ENCODE measurements at places on chromosomes 2 and 18. TPM values are rescaled to one million over a fixed set of nuclear protein-coding genes. Genes with fewer than 3 reads are reported as not detected.

Gene NYAP2
- not detected for total RNA-seq

Gene RNF181
- 332 TPM for total RNA-seq

Gene RGPD3
- not detected for total RNA-seq

Gene RUFY4
- 0.11 TPM for total RNA-seq

Gene TFCP2L1
- total RNA-seq: not detected

Gene ALK
- total RNA-seq: not detected

Gene CYRIA
- 4.2 TPM for total RNA-seq

Gene IL1R2
- not detected for total RNA-seq

Gene CRYGB
- total RNA-seq: not detected

Gene PTGR3
- total RNA-seq: 17.7 TPM

Gene RAB12
- total RNA-seq: 11.9 TPM

Gene AFG3L2
- total RNA-seq: 34.2 TPM

Gene IL36RN
- not detected for total RNA-seq

GRCh38 chr2:58429014-58429875, 188.1 kb upstream of the FANCL start:
- no peaks in the 10 kb centered on the region for H3K36me3 ChIP-seq
- H3K27ac ChIP-seq: no peak overlapping the region
- H3K4me1 ChIP-seq: peaks cover 8% of the 10 kb centered on the region
- DNase-seq: no peak

DNA sequence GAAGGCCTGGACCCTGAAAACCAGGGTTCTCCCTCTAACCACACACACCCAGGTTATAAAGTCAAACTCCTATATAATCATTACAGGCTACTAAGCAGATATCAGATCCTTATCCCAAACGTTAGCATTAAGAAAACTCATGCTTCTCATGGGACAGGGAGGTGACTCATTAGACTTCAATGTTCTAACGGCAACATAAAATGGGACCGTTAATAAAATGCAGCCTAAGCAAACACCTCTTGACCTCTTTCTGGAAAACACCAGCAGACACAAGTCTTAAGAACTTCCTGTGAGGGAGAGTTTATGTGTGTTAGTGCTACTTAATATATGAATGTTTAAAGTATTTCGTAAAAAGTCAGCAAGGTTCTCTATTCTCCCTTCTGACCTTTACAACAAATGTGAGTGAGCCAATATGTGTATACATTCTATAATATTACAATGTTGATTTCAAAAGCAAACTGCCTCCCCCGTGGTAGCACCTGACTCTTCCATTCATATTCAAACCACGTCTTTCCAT, 31.7 kb downstream of the LPIN2 start:
- H3K27ac ChIP-seq: no peak overlapping the region
- peaks cover 30% of the 10 kb centered on the region for H3K4me1 ChIP-seq
- H3K4me3 ChIP-seq: no peak overlapping the region
- H3K36me3 ChIP-seq: no peaks in the 10 kb centered on the region
- DNase-seq: no peak

DNA sequence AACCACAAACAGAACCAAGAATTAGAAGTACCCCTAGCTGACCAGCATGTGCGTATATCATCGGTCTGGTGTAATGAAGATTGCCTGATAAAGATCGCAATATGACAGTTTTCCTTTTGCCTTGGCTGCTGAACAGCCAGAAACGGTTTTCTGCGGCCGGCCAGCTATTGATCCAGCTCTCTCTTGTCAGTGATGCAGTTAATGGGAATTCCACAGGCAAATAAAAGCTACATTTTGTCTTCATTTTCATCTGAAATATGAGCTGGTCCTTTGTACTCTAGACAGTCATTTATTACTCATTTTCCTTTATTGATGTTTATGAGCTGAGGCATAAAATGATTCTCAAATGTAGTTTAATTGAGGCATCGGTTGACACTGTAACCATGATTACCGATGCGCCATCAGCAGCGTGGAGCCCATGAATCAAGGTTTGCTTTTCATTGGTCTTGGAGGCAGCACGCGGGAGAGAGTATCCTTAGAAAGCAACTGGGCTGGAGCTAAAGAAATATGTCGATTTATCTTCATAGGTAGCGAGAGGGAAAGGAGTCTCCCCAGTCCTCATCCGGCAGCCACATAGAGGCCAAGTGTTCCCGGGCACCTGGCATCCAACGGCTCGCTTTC, 535.2 kb downstream of the GALR1 start:
- no peak overlapping the region for H3K27ac ChIP-seq
- no peaks in the 10 kb centered on the region for H3K4me1 ChIP-seq

DNA sequence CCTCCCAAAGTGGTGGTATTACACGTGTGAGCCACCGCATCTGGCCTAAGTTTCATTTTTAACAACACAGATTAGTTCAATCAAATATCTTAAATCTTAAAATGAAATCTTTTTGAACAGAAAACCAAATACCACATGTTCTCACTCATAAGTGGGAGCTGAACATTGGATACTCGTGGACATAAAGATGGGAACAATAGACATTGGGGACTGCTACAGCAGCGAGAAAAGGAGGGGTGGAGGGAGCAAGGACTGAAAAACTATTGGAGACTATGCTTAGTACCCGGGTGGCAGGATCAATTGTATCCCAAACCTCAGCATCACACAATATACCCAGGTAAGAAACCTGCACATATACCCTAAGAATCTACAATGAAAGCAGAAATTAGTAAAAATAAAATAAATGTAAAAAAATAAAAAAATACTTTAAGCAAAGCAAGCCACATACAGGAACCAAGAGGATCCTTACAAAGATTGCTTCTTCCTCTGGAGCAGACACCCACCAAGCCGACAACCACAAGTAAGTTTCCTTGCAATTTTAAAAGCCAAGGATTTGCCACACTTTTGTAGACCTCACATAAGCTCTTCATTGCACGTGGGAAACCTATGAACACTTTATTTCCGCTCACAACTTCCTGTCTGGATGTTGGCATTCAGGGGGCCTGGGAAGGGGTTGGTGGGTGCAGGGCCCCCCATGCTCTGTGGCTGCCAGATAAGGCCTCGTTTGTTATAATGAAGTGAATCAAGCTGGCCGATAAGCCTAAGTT, 147.9 kb downstream of the MYCN start:
- H3K36me3 ChIP-seq: no peaks in the 10 kb centered on the region
- no peak overlapping the region for H3K27ac ChIP-seq
- H3K4me1 ChIP-seq: no peaks in the 10 kb centered on the region
- no peak overlapping the region for H3K4me3 ChIP-seq

DNA sequence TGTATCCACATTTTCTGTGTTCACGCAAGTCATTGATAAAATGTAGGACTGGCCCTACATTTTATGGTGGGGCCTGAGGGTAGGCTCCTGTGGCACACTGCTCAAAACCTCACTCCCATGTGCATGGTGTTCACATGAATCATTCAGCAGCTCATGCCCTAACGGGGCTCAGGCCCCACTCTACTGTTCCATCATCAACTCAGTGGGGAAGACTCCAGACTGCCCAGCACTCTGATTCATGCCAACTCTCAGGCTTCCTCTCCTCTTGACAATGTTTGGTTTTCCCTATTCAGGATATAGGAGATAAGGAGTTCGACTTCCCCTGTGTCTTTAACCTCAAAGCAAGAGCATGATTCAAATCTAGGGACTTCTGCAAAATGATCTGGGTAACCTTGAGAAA, 92.0 kb upstream of the BOD1L2 start:
- no peak for DNase-seq
- H3K27me3 ChIP-seq: no peaks in the 10 kb centered on the region
- no peak overlapping the region for H3K27ac ChIP-seq
- H3K36me3 ChIP-seq: no peaks in the 10 kb centered on the region
- no peak overlapping the region for H3K4me3 ChIP-seq
- H3K4me1 ChIP-seq: no peaks in the 10 kb centered on the region

DNA sequence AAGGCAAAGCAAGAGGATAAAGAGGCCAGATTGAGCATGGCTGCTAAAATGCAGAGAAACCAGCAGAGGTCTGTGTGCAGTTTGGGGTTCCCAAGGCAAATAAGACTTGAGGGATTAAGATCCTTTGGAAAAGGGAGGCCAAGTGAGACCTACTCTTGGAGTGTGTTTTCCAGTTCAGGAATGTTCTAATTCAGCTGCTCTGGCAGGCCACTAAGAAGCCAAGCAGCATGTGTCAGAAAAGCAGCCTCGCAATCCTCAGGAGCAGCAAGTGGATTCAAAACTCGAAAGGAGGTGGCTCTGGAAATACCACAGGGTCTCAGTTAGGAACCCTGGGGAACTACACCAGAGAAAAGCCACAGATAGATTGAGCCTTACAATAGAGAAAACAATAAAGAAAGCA, 569.2 kb downstream of the METTL4 start:
- no peak overlapping the region for H3K27ac ChIP-seq
- no peak overlapping the region for H3K4me3 ChIP-seq
- no peak for DNase-seq
- H3K36me3 ChIP-seq: no peaks in the 10 kb centered on the region

GRCh38 chr2:237352279-237352845, 61.6 kb downstream of the COL6A3 start:
- H3K36me3 ChIP-seq: no peaks in the 10 kb centered on the region
- no peaks in the 10 kb centered on the region for H3K27me3 ChIP-seq
- H3K4me1 ChIP-seq: no peaks in the 10 kb centered on the region

GRCh38 chr2:88139203-88139702, 11.4 kb upstream of the FABP1 start:
- H3K4me3 ChIP-seq: no peak overlapping the region
- no peaks in the 10 kb centered on the region for H3K27me3 ChIP-seq
- H3K4me1 ChIP-seq: no peaks in the 10 kb centered on the region
- H3K36me3 ChIP-seq: no peaks in the 10 kb centered on the region
- H3K27ac ChIP-seq: no peak overlapping the region

DNA sequence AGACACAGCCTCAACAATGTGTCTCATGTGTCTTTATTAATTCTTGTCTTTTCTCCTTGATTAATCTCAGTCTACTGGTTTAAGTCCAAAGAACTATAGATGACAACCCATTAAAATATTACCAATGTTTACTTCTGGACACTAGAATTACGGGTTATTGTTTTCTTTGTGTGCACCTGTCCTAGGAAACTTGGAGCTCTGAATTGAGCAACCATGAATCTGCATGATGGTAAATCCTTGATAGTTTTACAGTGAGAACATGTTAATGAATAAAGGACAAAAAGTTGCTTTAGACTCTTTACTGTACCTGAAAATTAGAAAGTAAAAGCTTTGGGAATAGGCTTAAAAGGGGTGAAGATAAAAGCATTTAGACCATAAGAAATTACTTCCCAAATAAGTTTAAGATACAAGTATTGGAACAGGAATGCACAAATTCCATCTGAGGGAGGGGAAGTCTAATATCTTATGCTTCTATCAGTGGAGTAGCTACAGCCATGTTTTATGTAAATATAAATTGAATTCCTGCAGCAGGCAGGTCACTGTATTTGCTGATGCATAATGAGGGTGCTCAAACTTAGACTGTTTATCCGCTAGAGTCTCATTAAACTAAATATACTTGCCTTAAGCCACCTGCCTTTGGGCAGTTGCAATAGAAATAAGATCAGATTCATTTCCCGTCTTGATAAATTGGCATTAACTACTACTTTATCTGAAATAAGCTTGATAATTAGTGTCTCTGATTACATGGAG, 603.7 kb upstream of the GCFC2 start:
- DNase-seq: no peak
- H3K27ac ChIP-seq: no peak overlapping the region
- H3K4me1 ChIP-seq: no peaks in the 10 kb centered on the region
- no peak overlapping the region for H3K4me3 ChIP-seq

GRCh38 chr18:9708057-9708433, at the start of gene RAB31:
TSS of gene RAB31 (plus strand) at chr18:9708301. CDS start at chr18:9708406, 105 bp downstream.
- no peak for DNase-seq
- H3K4me1 ChIP-seq: no peaks in the 10 kb centered on the region
- no peak within 1 kb of the TSS for H3K27ac ChIP-seq
- no peak within 1 kb of the TSS for H3K4me3 ChIP-seq

DNA sequence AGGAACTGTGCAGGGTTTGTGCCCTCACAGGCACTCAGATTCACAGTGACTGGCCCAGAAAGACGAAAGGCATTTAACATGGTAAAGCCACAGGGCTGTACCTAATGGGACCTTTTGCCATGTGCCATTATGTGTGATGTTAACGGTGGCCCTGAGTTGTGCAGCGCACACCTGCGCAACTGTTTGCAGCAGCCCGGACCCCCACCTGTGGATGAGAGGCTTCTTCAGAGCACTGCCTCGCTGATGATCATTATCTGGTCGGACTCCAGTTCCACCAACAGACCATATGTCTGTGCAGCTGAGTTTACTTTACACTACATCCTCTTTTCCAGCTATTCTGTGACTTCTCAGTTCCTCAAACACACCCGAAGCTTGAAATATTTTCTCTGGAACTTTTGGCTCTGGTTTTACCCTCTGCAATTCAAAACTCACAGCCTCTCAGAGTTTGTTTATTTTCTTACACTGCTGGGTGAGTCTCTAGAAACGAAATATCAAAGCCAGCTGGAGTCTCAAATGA, 35.6 kb upstream of the UBE2F start:
- H3K36me3 ChIP-seq: no peaks in the 10 kb centered on the region
- no peak overlapping the region for H3K4me3 ChIP-seq
- no peaks in the 10 kb centered on the region for H3K27me3 ChIP-seq
- no peaks in the 10 kb centered on the region for H3K4me1 ChIP-seq
- no peak overlapping the region for H3K27ac ChIP-seq

GRCh38 chr18:22868831-22869230, 64.3 kb upstream of the RBBP8 start:
- no peaks in the 10 kb centered on the region for H3K27me3 ChIP-seq
- no peak overlapping the region for H3K27ac ChIP-seq
- H3K4me1 ChIP-seq: no peaks in the 10 kb centered on the region
- H3K36me3 ChIP-seq: no peaks in the 10 kb centered on the region
- no peak overlapping the region for H3K4me3 ChIP-seq
- DNase-seq: no peak

- no peak overlapping the region for H3K4me3 ChIP-seq
- H3K36me3 ChIP-seq: no peaks in the 10 kb centered on the region
- no peaks in the 10 kb centered on the region for H3K4me1 ChIP-seq
- H3K27me3 ChIP-seq: no peaks in the 10 kb centered on the region
These were observed 12.9 kb downstream of the CD226 start for GRCh38 chr18:69934601-69935265.

- no peaks in the 10 kb centered on the region for H3K27me3 ChIP-seq
- H3K4me1 ChIP-seq: peaks cover 6% of the 10 kb centered on the region
- H3K27ac ChIP-seq: no peak overlapping the region
- no peak for DNase-seq
These were observed 30.4 kb upstream of the MAPRE3 start for GRCh38 chr2:26940001-26940400.

Data from Karpas-422 (cell line).